ENCODE measurements at places on chromosomes 1 and 21.

DNA sequence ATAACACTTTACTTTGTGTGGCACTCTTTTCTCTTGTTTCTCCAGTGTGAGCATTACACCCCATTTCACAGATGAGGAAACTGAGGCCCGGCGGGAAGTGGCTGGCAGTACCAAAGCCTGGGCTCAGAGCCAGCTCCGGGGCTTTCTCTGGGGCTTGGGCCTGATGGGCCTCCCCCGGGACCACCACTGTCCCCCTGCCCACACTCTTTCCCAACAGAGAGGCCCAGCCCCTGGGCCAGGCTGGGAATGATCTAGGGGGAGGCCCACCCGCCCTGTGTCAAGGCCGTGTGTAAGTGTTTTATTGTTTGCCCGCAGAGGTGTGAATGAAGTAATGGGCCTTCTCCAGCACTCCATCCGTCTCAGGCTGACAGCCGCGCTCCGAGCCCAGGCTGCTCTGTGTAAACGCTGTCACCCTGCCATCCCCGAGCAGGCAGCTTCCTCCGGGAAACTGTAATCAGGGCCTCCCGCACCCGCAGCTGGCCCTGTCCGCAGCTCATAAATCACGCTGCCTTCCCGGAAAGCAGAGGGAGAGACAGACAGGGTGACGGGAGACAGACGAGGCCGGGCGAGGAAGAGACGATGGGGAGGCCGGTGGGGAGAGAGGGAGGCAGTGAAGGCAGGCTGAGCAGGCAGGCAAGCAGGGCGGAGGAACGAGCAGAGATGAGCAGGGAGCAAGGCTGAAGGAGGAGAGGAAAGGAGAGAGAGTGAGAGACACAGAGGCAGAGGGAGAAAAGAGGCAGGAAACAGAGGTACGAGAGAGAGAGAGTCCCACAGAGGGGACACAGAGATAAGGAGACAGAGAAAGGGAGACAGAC is 109.7 kb upstream of the ZBTB40 start:
- DNase-seq = no peak

DNA sequence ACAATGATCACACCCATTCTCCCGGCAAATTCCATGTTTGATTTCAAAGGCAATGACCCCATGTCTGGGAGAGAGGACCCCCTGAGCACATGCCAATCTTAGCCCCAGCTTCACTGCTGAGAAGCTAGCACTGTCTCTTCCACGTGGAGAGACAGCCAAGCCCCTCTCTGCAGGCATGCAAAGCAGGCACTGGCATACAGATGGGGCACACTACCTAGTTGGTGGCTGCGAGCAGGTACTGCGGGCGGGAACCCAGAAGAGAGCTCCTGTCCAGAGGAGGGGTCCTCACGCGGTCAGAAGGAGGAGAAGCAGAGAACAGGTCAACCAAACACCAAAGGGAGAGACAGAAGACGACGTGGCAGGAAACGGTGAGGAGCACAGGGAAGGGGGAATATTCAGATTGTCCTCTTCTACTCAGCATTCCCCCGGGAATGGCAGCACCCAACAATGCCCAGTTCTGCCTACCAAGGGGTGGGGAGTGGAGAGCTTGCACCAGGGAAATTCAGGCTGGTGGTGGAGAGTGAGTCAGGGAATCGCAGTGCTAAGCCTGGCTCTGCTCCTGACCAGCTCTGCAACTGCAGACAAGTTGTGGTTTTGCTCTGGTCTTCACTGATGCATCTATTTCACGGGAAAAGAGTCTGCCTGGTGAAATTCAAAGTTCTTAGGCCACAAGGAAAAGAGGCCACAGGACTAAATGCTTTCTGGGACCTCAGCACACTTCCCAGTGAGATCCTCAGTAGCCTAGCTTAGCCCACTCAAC is 48.1 kb upstream of the GOLT1A start:
- DNase-seq = no peak

- no peak for DNase-seq
These were observed 685 bp upstream of the DDI2 start for GRCh38 chr1:15616373-15617172.

- DNase-seq = no peak
These were observed 327.3 kb downstream of the RWDD3 start for GRCh38 chr1:95561346-95561745.

DNA sequence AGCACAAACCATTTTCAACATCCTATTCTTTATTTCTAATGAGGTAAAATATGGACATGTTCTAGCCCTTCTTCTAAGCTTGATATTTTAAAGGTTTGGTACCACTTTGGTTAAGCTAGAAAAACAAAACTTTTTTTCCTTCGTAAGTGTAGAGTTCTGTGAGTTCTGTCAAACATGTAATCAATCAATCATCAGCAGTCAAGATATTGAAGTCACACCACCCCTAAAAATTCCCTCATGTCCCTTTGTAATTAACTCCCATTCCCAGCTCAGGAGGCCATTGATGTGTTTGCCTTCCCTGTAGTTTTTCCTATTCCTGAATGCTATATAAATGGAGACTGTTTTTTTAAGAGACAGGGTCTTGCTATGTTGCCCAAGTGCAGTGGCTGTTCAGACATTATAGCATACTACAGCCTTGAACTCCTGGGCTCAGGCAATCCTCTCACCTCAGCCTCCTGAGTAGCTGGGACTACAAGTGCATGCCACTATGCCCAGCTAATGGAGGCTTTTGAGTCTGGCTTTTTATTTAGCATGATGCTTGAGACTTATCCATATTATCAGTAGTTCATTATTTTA is 23.0 kb downstream of the IVNS1ABP start:
- DNase-seq = no peak

DNA sequence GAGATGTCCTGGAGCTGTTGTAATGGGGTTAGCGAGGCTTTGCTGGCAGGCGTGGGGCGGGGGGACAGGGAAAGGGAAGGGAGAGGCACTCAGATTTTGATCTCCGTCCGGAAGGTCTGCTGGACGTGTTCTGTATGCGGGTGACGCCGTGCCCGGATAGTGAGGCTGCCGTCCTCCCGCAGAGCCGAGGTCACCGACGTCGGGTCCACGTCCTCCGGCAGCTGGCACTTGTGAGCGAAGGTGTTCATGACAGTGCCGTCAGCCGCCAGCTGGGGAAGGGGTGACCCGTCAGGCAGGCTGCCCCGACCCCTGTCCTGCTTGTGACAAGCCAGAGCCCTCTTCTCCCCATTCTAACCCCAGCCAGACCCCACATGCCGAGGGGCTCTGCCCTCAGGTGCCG is 2.4 kb downstream of the HSPB7 start:
- DNase-seq = no peak

DNA sequence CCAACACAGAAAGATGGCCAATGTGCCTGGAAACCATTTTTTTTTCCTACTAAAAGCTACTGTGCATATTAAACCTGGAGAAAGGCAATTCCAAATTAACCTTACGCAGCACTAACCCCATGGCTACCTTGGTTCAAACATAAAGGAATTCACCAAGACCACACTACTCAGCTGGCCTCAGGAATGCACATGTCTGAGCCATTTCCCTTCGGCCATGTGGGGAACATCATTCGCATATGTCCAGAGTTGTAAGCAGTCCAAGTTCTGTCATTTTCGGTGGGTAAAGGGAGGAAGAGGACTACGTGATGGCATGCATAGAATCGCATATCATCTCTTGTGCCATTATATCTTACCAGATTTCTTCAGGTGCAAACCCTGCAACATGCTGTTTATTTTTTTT is 175.4 kb downstream of the NTMT2 start:
- no peak for DNase-seq

- no peak for DNase-seq
These were observed 39.0 kb upstream of the CD5L start for GRCh38 chr1:157880621-157881020.

- DNase-seq = no peak
These were observed 258.4 kb downstream of the LRRC40 start for GRCh38 chr1:69946935-69947334.

DNA sequence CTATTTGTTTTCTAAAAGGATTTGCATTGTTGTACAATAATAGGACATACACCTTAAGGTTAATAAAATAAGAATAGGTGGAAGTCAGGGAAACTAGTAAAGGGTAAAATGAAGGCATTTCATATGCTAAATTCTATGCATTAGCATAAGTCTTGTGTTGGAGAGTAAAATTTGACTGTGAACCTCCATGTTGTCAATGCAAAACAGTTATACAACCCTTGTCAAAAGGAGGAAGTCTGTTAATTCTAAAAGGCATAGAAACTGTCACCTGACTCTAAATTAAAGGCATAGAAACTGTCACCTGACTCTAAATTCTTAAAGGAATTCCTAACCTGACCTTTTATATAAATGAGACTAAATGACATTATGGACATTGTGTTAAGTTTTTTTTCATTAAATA is 291.8 kb downstream of the OLFM3 start:
- DNase-seq = no peak

- DNase-seq = no peak
These were observed 1431.7 kb upstream of the B3GALT2 start for GRCh38 chr1:194618101-194618500.

DNA sequence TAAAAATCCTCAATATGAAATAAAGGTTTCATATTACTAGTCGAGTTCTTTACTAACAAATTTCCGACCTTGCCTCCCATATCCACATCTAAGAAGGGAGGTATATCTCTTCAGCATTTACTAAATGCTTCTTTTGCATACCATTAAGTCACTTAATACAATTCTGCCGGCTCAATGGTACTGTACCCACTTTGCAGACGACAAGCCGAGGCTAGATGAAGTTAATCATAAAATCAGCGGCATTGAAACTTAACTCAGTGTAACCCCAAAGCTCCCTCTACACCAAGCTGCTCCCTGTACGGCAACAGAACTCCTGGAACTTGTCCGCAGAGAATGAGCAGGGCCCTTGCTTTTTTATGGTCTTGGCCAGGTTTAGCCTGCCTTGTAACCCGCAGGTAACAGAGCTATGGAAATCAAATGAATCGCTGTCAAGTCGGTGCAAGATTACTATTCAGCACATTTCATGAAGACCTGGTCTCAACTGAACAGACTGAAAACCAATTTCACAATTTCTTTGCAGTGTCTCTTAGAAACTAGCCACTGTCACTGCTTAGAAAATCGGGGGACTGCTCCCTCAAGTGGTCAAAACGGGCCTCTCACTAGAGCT is 738 bp downstream of the INTS7 start:
- peak; percentile 22 for DNase-seq

- DNase-seq = no peak
These were observed 30.6 kb downstream of the PKNOX1 start for GRCh38 chr21:43004926-43005325.

DNA sequence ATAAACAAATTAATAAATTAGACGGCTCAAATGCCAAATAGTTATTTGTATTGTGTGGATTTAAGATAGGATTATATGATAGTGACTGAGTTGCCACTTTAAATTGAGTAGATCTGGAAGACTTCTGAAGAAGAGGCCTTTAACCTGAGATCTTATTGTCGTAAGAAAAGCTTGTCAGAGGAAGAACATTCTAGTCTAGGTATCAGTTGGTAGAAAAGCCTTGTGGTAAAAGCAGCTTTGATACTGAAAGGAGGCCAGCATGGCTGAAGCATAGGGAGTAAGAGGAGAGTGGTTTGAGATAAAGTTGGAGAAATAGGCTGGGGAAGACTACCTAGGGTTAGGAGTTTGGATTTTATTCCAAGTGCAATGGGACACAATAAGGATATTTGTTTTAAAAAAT is 29.1 kb downstream of the SLC30A7 start:
- no peak for DNase-seq

GRCh38 chr1:55574691-55575225 is 359.6 kb upstream of the USP24 start:
- DNase-seq = no peak

All from CMK (cell line).